Left ventricle myocardium superior (tissue), 1 donor: ENCODE measurements at places on chromosomes 6 and 20. TPM values are rescaled to one million over a fixed set of nuclear protein-coding genes. Genes with fewer than 3 reads are reported as not detected.

DNA sequence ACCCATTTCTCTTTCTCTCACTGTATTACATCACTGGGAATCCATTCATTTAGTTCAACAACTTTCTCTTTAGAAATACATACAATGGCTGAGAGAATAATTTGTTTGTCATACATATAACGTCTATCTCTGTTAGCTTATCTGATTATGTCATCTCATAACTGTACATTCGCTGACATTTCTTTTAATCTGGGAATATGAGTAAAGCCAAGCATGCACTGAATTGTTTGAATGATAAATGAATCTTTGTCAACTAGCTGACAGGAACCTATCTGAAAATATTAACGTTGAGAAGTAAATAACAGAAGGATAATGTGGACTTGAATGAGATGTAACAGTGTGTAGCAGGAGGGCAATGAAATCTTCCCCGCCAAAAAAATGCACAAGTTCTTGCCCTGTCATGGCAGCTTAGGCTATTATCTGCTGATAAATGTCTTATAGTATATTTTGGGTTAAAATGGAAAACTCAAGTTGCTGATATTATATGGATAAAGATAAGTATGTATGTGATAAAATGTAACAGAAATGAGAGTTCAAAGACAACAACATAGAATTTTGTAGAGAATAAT, 581.2 kb upstream of the ADGRB3 start:
- no peak for DNase-seq

The PKIB gene
- total RNA-seq: 0.35 TPM

The CST1 gene
- total RNA-seq: not detected

GRCh38 chr6:28953039-28953584, 29.3 kb upstream of the TRIM27 start:
- DNase-seq: no peak

The TAF11 gene
- total RNA-seq: 18.9 TPM

The OR2B2 gene
- not detected for total RNA-seq

The SASH1 gene
- total RNA-seq: 31.8 TPM

DNA sequence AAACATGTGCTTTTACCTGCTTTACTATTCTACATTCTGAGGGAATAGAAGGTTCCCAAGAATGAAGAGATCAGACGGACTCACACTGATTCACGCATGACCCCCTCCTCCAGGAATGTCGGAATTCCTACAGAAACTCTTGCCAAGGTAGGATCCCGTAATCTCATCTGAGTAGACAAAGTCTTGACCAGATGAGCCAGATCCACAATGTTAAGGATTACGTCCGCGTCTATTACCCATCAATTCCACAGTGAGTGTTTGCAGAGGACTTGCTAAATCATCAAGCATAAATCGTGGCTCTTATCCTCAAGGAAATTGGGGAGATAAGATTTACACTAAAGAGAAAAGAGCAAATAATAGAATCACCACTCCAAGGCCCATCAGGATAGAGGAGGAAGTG, 245.9 kb upstream of the FOXQ1 start:
- no peak for DNase-seq

DNA sequence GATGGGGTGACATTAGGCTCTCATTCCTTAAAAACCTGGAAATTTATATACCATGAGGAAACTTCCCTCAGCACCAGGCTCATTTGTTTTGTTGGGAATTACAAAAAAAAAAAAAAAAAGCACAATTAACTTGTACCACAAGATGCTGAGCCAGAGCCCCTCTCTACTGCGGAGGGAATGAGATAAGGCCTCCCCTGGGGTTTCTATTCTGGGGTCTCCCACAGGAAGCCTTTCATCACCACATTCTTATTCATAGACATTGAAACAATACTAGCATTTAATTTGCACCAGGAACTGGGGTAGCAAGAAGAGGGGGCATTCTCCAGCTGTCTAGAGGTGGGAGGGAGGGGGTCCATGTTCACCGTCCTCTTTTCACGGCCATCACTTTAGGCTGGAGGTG, 23.0 kb upstream of the RPS6KA2 start:
- no peak for DNase-seq

- DNase-seq: no peak
These were observed 459.2 kb upstream of the RUNX2 start for GRCh38 chr6:44868910-44869309.

The FAM184A gene
- total RNA-seq: 2.2 TPM

The SLC9A8 gene
- total RNA-seq: 4.4 TPM

DNA sequence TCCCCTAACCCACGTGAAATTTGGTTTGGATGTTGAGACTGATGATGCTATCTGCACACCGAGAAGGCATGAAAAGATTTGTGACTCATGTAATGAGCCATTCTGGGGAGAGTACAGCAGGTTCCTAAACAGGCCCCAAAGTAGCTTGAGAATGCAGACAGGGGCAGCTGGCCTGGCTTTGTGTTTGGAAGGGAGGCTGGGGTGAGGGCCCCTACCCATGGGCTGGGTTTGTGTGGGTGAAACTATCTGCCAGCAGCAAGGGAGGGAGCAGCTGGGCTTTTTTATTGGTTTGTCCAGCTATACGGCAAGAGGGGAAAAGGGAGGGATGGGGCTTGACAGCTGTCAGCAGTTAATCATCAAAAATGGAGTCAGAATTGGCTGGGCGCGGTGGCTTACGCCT, 87.0 kb upstream of the RNF24 start:
- DNase-seq: no peak

The LTA gene
- total RNA-seq: not detected

GRCh38 chr6:5956939-5957338, 49.8 kb downstream of the NRN1 start:
- no peak for DNase-seq

DNA sequence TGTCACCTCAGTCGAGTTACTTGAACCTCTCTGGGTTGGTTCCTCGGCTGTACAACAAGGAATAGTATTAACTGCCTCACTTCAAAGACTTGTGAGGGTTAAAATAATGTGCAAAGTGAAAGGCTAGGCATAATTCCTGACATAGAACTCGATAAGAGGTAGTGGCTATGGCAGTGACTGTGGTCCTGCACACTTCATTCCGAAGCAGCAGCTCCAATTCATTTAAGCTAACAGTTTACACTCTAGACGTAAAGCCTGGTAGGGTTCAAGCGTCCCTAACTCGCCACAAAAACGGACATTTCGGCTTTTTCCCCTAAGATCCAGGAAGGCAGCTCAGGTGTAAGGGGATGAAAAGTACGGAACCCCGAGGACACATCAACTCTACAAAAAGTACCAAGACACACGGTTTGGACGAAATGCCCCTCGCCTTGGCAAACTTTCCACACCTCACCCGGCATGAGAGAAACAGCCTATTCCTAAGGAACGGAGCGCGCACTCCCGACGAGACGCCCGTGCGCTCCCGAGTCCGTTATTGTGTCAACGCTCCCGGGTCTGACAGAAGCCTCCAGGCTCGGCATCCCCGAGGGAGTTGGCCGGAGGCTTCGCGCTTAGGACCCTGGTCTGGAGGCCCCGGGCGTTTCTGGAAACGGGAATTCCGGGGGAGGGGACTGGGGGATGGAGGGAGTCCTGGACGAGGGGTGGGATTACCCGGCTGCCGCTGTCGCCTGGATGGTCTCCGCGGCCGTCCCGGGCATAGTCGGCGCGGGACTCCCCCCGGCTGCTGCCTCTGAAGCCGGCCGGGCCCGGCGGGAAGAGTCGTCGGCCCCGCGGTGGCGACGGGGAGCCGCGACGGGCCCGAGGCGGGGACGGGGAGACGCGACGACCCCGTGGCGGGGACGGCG, 937 bp downstream of the ZNF318 start:
- DNase-seq: peak; percentile 67

The LIN28B gene
- total RNA-seq: not detected

The LRRC73 gene
- 1.0 TPM for total RNA-seq
